Neural progenitor cell (in vitro differentiated cells): ENCODE measurements at places on chromosomes 7 and 10. TPM values are rescaled to one million over a fixed set of nuclear protein-coding genes. Genes with fewer than 3 reads are reported as not detected.

DNA sequence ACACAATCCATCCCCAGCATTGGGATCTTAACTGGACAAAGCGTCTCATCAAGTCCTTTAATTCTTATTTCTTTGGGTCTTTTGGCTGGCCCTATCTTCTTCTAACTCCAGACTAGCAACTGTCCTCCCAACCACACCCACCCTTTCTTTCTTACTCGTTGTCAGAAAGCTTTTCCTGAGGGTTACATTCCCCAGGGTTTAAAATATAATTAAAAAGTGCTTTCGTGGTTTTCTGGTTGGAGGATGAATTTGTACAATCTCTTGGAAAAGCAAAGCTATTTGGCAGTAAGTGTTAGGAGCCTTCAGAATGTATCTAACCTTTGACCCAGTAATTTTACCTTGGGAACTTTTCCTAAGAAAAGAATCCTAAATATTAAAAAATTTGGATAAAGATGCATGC is 10.4 kb upstream of the ITGB8 start:
- no peak for DNase-seq

The C10orf95 gene
- total RNA-seq: not detected in 2 replicates

The GJD4 gene
- total RNA-seq: not detected in 2 replicates

DNA sequence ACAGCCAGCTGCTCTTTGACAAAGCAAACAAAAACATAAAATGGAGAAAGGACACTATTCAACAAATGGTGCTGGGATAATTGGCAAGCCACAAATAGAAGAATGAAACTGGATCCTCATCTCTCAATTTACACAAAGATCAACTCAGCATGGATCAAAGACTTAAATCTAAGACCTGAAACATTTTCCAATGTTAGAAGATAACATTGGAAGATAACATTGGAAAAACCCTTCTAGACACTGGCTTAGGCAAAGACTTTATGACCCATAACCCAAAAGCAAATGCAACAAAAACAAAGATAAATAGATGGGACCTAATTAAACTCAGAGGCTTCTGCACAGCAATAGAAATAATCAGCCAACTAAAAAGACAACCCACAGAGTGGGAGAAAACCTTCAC is 425.7 kb upstream of the SEMA3D start:
- no peak for DNase-seq

DNA sequence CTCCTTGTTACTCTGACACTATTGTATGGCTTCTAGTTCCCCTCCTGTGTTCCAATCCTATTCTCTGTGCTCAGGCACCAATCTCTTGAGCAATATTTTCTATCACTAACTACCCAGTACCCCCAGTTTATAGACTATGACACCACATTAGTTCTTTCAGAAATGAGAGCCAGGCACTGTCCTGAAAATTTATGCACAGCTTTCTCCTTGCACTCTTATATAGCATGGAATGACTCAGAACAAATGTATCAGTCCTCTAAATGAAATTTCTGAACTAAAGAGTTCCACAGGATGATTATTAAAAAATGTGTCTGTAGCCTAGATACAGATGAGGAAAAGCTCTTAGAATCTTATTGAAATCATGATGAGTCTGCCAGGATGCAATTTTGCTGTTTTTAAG is 489.9 kb downstream of the XPNPEP1 start:
- no peak for DNase-seq

The MYL7 gene
- not detected in 2 replicates for total RNA-seq

The ABCB4 gene
- total RNA-seq: 0.30 and 0.50 TPM in 2 replicates

The ANXA11 gene
- total RNA-seq: 2.7 and 7.3 TPM in 2 replicates

The SLC29A4 gene
- total RNA-seq: 7.3 and 20.8 TPM in 2 replicates

- no peak for DNase-seq
Measured at GRCh38 chr7:21338728-21339164, 89.1 kb upstream of the SP4 start.

The COL1A2 gene
- 28.0 and 47.9 TPM in 2 replicates for total RNA-seq

- DNase-seq: no peak
Measured at GRCh38 chr10:104252368-104252767, 2.3 kb upstream of the GSTO1 start.

DNA sequence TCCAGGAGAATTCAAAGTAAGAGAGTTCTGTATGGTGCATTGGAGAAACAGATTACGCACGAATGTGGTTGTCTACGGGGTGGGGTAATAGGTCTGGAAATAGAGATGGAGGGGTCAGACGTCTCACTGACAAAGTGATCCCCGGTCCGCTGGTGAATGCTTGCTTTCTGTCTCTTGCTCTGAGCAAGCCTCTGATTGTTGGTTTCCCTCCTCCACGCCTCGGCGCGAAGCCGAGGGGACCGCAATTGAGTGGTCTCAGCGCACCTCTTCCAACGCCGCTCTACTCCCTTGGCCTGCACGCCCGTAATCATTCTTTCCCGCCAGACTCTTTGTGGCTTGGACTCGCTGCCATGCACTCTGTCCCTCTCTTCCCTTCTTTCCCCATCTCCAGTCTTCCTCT is 46.5 kb upstream of the PFKP start:
- DNase-seq: no peak

- DNase-seq: no peak
Measured at GRCh38 chr10:85847085-85847484, 519.5 kb downstream of the GRID1 start.

GRCh38 chr7:12199363-12199762 is 11.7 kb upstream of the TMEM106B start:
- no peak for DNase-seq

The AKR1D1 gene
- 0.28 TPM in 1 of 2 replicates, not detected in the other for total RNA-seq

DNA sequence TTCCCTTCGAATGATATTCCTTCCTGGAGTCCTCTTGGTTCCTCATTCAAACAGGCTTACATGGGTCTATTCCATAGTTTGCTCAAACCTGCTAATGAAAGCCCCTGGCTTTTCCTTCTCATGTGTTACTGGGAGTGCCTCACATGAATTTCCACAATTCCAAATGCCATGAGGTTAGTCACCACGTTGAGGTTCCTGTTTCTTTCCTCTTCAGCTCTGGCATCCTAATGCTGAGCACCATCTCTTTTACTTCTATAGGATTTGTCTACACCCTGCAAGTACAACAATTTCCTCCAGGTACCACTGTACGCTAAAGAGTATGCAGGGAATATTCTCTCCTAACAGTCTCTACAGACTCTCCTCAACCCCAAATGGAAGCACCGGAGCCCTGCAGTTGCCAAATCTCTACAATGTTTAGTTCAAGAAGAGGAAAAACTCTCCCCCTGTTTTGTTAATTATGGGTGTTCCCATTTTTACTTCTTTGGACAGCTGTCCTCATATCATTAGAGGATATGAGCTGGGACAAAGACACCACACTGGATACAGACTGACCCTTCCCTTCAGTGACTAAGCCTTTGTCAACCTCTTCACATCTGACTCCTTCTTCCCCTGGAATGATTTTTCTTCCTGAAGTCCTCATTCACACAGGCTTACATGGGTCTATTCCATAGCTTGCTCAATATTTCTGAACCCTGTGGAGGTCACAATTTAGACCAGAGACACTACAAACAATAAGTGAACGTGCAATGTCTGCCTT is 145.8 kb upstream of the BET1 start:
- no peak for DNase-seq

DNA sequence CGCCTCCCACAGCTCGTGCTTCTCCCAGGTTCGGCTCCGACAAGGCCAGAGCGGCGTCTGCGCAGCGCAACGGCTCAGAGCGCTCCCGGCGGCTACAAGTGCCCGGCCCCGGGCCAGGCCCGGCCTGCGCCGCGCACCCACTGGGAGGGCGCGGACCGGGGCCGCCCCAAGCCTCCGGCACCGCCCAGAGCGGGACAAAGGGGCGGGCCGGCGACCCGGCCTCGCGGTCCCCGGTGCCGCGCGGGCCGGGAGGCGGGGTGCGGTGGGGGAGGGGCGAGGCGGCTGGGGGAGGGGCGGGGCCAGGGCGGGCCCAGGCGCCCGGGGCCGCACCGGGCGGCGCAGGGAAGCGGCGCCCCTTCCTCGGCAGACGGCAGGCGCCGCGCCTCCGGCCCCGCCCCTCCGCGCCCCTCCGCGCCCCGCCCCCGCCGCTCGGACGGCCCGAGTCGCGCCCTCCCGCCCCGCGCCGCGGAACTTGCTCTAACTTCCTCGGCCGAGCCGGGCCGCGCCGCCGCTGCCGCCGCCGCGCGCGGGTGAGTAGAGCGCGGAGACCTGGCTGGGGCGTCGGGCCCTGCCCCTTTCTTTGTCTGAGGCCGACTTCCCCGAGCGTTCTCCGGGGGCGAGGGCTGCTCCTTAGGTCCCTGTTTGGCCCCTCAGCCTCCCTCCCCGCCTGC is at the start of gene TSPAN14:
TSPAN14 (plus strand) TSS at position 469 of the 671 bp plus-strand sequence. CDS start 34,924 bp downstream, outside the sequence.
- DNase-seq: peak; percentile 94

The NKX1-2 gene
- total RNA-seq: not detected in 2 replicates

The FGFR2 gene
- total RNA-seq: 76.3 and 99.1 TPM in 2 replicates

- no peak for DNase-seq
Measured at GRCh38 chr7:87530126-87530525, 54.6 kb upstream of the ABCB4 start.

DNA sequence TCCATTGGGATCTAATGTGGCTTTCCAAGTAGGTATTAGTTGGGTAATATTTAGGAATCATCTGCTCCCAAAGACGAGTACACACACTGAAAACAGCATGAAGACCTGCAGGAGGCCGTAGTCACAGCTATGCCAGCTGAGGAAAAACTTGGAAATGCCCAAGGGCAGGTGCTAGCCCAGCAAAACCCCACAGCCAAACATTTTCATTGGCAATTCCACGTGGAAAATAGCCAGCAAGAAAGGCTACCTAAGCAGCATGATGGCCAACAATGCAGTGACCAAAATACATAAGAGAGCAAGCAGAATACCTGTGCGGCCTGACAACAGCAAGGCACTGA is 32.7 kb downstream of the DOCK4 start:
- no peak for DNase-seq
